C1 segment of cervical spinal cord (tissue), 14 donors: ENCODE measurements at places on chromosomes 12 and 14.

GRCh38 chr12:6884539-6884938 lies 11.4 kb upstream of the SPSB2 start:
- no peak for DNase-seq

DNA sequence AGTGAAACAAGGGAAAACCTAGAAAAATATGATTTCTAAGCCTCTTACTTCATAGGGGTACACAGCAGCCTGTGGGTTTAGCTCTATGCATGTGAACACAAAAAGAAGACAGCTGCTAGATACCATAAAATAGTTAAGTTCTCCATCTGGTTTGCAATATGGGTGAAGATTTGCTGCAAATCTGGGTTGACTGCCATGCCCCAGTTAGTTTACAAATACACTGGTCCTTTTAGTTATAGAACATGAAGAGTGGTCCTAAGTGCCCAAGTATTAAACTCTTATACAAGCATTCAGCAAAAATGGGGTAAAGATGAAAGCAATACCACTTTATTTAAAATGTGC lies 176.1 kb downstream of the AEBP2 start:
- no peak for DNase-seq

DNA sequence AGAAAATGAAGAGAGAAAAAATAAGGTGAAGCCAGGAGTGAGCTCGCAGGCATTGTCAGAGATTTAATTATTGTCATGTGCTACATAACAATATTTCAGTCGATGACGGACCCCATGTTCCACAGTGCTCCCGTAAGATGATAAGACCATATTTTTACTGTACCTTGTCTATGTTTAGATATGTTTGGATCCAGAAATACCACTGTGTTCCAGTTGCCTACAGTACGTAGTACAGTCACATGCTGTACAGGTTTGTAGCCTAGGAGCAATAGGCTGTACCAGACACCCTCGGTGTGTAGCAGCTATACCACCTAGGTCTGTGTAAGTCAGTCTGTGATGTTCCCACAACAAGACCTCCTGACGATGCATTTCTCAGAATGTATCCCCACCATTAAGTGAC lies 137.5 kb downstream of the FBXL14 start:
- DNase-seq = no peak

DNA sequence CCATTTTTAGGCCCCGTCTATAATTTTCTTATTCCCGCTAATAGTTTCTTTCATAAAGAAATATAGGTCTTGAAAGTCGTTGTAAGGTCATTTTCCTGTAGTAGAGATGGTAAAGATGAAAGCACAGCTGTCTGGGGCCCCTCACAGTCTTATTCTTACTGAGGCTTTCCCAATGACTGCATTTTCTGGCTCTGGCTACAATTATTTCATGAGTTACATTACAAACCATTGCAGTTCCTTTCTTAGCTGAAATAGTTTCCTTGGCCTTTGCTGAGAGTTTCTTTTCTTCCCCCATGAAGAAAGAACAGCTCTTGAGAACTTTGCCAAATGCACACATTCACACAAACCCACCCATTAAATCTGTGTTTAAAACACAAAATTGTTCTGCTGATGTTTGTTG lies 113.0 kb downstream of the DYRK2 start:
- no peak for DNase-seq

DNA sequence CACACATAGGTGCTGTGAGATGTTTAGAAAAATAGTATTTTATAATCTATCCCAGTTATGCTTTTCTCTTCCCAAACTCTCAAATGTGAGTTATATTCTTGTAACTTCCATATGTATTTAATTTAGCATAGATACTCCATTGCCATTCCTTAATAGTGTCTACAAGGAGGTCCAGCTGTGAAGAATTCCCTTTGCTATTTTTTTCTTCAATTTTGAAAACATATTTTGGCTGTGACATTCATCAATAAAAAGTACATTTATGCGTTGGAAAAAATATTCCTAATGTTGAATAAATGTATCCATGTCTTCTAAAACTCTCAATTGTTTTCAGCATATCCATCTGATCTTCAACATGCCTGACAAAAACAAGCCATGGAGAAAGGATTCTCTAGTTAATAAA lies 1402.0 kb upstream of the SEL1L start:
- DNase-seq = no peak

DNA sequence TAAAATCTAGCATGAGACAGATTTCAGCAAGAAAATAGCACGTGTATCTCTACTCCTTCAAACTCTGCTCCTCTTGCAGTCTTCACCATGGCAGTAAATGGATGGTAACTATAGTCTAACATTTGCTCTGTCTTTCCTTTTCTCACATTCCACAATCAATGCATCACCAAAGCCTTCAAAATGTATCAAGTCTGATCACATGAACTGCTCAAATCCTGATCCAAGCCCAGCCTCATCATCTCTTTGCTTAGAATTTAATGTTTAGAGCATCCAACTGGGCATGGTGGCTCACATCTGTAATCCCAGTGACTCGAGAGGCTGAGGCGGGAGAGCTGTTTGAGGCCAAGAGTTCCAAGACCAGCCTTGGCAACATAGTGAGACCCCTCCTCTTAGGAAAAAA lies 45.9 kb downstream of the CDK17 start:
- no peak for DNase-seq

DNA sequence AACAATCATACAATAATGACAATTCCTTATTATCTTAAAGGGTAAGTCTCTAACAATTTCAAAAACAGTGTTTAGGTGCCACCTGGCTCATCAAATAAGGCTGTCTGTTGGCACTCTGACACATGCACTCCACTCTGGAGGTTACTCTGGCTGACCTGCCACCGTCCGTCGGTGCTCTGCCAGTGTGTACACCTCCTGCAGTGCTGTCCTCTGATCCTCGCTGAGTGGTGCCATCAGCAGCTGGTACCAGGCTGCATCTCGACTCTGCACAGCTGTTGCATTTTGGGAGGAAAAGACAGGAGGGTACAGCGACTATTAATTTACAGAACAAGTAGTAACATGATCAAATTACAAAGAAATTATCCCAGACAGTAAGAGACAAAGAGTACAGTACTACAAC lies 63.9 kb downstream of the IPO8 start:
- no peak for DNase-seq

DNA sequence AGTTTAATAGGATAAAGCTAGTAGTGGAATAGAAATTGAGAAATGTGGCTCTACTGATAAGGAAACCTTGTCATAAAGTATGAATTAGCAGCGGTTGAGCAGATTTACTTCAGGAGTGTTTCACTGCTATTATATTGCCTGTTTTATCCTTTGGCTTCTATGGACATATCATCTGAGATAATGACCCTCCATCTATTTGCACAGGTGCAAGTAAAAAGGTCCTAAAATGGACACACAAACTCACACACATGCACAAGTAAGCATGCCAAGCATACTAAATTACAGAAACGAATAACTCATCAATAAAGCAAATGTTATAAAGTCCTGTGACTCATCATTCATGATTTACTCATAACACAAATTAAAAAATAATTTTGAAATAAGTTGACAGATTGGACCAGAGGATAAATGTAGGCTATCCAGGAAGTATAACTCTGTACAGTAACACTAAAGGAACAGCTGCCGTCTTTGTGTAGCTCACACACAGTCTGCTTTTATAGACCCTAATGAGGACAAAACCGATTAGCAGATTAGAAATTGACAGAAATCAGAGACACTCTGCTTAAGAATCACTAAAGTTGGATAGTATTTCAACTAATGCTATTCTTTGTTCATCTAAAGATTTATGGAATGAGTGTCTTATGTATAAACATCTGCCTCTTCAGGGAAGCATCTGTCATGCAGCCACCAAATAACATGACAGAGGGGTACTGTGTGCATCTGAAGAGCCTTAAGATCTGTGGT lies 73.9 kb downstream of the SYT1 start:
- DNase-seq = no peak

DNA sequence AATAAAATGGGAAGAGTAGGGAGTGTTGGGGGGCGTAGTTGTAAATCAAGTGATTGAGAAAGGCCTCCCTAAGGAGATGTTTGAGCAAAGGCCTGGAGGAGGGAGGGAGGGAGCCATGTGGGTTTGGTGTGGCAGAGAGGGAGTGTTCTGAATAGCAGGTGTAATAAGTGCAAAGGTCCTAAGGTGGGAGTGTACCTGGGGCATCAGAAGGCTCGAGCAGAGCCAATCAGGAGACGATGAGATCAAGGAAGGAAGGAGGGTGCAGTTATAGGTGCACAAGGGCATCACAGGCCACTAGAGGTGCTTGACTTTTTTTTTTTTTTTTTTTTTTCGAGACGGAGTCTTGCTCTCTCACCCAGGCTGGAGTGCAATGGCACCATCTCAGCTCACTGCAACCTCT lies 77.9 kb upstream of the PLXNC1 start:
- no peak for DNase-seq

DNA sequence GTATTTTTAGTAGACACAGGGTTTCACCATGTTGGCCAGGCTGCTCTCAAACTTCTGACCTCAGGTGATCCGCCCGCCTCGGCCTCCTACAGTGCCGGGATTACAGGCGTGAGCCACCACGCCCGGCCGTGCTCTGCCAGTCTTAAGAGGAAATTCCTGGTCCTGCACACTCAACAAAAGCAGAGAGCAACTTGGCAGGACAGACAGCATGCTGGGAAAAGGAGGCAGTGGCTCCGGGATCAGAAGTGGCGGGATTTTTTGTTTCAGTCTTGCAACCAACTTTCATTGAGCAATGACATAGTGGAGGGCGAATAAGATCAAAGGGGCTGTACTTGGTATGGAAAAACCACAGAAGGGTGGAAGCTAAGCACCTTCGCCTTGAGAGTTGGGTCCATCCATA lies 2.1 kb downstream of the CKAP4 start:
- DNase-seq = no peak

DNA sequence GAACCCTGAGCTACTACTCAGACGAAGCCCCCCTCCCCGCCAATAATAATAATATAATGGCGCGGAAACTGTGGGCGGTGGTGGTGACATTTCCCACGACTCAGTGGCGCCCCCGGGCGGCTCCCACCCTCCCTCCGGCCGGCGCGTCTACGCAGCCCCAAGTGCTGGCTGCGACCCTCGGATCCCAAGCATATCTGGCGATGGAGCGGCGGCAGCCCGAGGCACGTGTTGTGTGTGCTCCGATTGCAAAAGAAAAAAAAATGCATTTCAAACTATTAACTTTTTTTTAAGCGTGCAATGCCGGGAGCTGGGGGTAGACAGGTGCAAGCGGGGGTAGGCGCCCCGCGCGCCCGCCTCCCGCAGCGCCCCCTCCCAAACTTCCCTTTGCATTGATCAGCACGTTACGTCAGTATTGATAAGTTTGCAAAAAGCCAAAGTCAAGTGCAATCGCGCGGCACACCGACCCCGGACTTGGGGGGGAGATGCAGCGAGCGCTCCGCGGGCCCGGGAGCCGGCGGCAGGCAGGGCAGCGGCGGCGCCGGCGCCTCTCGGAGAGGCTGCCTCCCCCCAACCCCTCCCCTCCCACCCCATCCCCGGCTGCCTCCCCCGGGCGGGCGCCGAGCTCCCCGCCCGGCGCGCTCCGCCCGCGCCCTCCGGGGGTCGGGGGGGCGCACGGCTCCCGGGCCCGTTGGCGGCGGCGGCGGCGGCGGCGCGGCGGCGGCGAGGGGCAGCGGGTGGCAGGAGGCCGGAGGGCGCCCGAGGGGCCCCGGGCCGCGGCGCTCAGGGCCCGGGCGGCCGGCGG lies 113.1 kb upstream of the MYL2 start:
- no peak for DNase-seq

GRCh38 chr12:54486173-54486867 lies 11.2 kb upstream of the NCKAP1L start:
- DNase-seq = no peak
